ENCODE measurements at places on chromosomes 6 and 20. TPM values are rescaled to one million over a fixed set of nuclear protein-coding genes. Genes with fewer than 3 reads are reported as not detected.

Gene CRYBG1
- 20.8 TPM for total RNA-seq

Gene VWA7
- total RNA-seq = 1.6 TPM

DNA sequence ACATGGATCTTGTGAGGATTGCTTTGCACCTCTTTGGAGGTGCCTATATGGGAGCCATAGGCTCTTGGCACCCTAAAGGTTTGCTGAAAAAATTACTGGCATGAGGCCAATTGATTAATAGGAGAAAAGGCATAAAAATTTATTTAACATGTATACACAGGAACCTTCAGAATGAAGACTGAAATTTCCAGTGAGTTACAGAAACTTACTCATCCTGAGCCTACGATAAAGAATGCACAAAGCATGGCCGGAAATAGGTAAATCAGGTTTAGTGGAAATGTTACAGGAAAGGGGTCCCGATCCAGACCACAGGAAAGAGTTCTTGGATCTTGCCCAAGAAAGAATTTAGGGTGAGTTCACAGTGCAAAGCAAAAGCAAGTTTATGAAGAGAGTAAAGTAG, 625.3 kb downstream of the MMUT start:
- H3K4me1 ChIP-seq = no peaks in the 10 kb centered on the region
- H3K4me3 ChIP-seq = no peak overlapping the region
- no peaks in the 10 kb centered on the region for H3K36me3 ChIP-seq

DNA sequence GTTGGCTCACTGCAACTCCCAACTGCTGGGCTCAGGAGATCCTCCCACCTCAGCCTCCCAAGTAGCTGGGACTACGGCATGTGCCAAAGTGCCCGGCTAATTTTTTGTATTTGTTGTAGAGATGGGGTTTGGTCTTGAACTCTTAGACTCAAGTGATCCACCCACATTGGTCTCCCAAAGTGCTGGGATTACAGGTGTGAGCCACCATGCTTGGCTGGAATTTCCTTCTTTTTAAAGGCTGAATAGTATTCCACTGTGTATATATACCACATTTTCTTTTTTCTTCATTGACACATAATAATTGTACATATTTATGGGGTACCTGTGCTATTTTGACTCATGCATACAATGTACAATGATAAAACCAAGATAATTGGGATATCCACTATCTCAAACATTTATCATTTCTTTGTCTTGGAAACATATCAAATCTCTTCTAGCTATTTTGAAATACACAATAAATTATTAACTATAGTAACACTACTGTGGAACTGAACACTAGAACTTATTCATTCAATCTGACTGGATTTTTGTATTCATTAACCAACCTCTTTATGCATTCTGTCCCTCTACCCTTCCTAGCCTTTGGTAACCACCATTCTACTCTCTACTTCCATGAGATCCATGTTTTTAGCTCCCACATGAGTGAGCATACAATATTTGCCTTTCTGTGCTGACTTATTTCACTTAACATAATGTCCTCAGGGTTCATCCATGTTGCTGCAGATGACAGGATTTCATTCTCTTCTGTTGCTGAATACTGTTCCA, 7.8 kb downstream of the MDC1 start:
- H3K27ac ChIP-seq = no peak overlapping the region
- peaks cover 15% of the 10 kb centered on the region for H3K4me1 ChIP-seq
- DNase-seq = no peak
- H3K36me3 ChIP-seq = peaks cover 72% of the 10 kb centered on the region
- no peaks in the 10 kb centered on the region for H3K27me3 ChIP-seq
- no peak overlapping the region for H3K4me3 ChIP-seq

DNA sequence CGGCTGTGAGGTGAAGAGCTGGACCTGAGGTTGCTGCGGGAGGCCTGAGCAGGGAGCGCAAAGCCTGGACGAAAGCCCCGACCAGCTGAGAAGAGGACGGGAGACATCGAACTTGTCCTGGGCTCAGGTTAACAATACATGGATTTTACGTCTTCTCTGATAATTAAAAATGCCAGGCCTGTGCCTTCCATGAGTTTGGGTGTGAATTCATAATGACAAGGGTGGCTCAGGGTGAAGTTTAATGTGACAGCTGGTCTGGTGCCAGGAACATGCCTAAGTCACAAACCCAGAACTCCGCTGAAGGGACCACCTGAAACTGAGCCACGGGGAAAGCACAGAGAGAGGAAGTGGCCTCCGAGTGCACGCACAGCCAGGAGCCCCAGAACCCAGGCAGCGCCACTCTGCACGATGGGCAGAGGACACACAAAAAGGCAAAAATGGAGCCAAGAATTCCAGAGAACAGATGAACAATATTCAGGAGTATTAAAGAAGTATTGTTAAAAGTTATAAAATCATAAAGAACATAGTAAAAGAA, 150.1 kb upstream of the RPS6KA2 start:
- no peak overlapping the region for H3K4me3 ChIP-seq
- no peaks in the 10 kb centered on the region for H3K4me1 ChIP-seq
- DNase-seq = no peak
- H3K27me3 ChIP-seq = peaks cover 5% of the 10 kb centered on the region
- no peaks in the 10 kb centered on the region for H3K36me3 ChIP-seq

- H3K4me3 ChIP-seq = no peak overlapping the region
- no peak overlapping the region for H3K27ac ChIP-seq
- peaks cover 8% of the 10 kb centered on the region for H3K27me3 ChIP-seq
- no peak for DNase-seq
Observed at GRCh38 chr20:61203320-61203719, 48.7 kb upstream of the CDH4 start.

DNA sequence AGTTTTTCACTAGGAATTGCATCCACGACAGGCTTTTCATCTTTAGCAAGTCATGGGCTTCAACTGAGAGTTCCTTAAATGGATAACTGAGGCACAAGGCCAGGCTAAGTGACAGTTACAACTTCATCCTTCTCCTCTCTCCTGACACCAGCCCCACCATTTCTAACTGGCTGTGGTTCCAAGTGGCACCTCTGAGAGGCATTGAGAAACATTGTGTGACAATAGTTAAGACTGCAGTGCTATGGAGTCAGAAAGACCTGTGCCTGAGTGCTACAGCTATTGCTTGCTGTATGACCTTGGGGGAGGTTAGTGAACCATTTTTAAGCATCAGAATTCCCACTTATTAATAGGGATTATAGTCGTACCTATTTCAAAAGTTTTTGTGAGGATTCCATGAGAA, 26.2 kb upstream of the MLIP start:
- peaks cover 1% of the 10 kb centered on the region for H3K27me3 ChIP-seq
- H3K4me1 ChIP-seq = no peaks in the 10 kb centered on the region
- no peak overlapping the region for H3K4me3 ChIP-seq
- H3K27ac ChIP-seq = no peak overlapping the region
- no peak for DNase-seq

- H3K36me3 ChIP-seq = no peaks in the 10 kb centered on the region
- peak overlapping the region; percentile 47 for H3K4me3 ChIP-seq
- peak; percentile 45 for DNase-seq
Observed at GRCh38 chr6:2448826-2449571, 203.6 kb upstream of the GMDS start.

GRCh38 chr20:46433051-46433450, 26.6 kb upstream of the ELMO2 start:
- H3K4me3 ChIP-seq = no peak overlapping the region
- no peak overlapping the region for H3K27ac ChIP-seq
- H3K27me3 ChIP-seq = peaks cover 22% of the 10 kb centered on the region
- no peaks in the 10 kb centered on the region for H3K36me3 ChIP-seq
- H3K4me1 ChIP-seq = no peaks in the 10 kb centered on the region

DNA sequence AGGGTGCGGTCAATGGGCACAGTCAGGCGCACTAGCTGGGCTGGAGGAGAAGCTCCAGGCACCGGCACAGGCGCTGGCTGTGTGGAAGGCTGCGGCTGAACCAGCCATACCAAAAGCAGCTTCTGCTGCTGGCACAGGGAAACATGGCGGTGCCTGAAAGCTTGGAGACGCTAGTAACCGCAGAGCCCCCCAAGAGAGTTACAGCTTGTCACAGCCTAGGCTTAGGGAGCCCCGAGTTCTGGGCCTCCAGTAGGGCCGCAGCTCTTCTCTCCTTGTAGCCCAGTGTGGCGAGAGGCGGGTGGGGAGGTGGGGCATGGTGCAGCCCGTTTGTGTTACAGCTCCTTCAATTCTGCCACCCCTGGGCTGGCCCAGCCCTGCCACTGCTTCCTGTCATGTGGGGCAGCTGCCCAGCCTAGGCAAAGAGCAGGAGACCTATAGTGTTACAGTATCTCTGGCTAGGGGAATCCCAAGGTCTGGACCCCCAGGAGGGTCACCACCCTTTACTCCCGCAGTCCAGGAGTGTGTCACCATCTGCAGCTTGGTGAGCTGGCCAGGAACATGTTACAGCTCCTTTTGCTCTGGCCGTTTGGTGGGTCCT, 58.6 kb upstream of the MANEA start:
- no peak overlapping the region for H3K4me3 ChIP-seq
- no peaks in the 10 kb centered on the region for H3K27me3 ChIP-seq
- DNase-seq = no peak
- H3K27ac ChIP-seq = no peak overlapping the region

GRCh38 chr20:3572151-3572550, 91.0 kb downstream of the GFRA4 start:
- no peaks in the 10 kb centered on the region for H3K27me3 ChIP-seq
- no peak for DNase-seq
- peaks cover 16% of the 10 kb centered on the region for H3K36me3 ChIP-seq
- H3K27ac ChIP-seq = no peak overlapping the region

DNA sequence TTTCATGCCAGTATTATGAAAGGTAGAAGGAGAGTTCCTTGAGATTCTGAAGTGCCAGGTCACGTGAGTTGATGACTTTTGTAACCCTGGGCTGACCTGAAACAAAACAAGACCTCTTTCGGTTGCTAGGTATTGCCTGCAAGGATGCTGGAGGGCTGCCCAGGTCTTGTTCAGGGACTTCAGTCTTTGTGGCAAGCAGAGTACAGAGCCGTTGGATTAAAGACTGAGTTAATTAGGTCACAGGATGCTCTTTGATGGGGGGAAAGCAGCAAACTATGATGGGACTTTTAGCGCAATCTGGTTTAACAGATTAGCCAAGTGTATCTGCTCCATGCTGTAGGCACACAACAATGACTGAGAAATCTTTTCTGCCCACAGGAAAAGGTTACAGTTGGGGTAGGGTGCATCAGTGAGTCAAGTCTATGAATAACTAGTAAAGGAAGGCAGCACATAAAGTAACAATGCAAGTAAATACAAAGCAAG, 12.8 kb upstream of the ELOVL5 start:
- peak overlapping the region; percentile 21 for H3K4me3 ChIP-seq
- DNase-seq = peak; percentile 77
- H3K27ac ChIP-seq = peak overlapping the region; percentile 81
- peaks cover 4% of the 10 kb centered on the region for H3K36me3 ChIP-seq

DNA sequence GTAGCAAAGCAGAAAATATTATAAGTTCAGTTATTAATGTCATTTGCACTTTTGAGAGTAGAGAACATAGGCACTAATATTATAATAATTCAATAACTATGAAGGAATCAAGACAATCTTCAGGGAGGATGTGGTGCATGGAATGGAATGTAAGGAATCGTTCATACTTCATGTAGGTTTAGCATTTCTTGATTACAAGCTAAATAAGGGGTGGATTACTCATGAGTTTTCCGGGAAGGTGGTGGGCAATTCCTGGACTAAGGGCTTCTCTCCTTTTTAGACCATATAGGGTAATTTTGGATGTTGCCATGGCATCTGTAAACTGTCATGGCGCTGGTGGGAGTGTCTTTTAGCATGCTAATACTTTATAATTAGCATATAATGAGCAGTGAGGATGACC, 9.1 kb upstream of the BTNL2 start:
- H3K4me3 ChIP-seq = no peak overlapping the region
- H3K27ac ChIP-seq = no peak overlapping the region
- H3K4me1 ChIP-seq = no peaks in the 10 kb centered on the region
- no peaks in the 10 kb centered on the region for H3K36me3 ChIP-seq

DNA sequence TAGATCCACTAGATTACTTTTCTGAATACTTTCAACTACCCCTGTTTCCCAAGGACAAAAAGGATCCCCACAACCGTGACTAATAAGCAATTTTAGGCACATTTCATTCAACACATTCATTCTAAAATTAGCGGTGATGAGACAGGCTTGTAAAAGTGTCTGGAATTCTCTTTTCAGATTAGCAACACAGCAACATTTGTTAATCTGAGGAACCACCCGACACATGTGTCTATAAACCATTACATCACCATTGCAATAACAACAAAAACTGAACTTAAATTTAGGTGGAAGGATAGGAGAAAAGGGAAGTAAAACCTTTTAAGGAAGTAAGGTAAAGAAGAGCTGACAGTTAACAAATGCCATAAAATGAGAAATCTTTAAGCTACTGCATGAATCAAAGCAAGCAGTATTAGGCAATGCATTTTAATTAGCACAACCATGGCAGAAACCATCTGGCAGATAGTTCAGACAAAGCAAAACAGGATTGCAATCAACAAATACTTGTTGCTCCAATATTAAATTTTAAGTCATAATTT, 49.1 kb downstream of the MAP3K7 start:
- H3K27ac ChIP-seq = no peak overlapping the region
- H3K36me3 ChIP-seq = peaks cover 15% of the 10 kb centered on the region
- no peak overlapping the region for H3K4me3 ChIP-seq
- no peaks in the 10 kb centered on the region for H3K27me3 ChIP-seq
- peaks cover 12% of the 10 kb centered on the region for H3K4me1 ChIP-seq

- H3K4me1 ChIP-seq = no peaks in the 10 kb centered on the region
- no peaks in the 10 kb centered on the region for H3K27me3 ChIP-seq
- H3K27ac ChIP-seq = no peak overlapping the region
- H3K36me3 ChIP-seq = peaks cover 11% of the 10 kb centered on the region
- no peak for DNase-seq
Observed at GRCh38 chr6:36160147-36160760, 29.9 kb downstream of the MAPK13 start.

Data from activated CD8-positive, alpha-beta T cell treated with anti-CD3 and anti-CD28 coated beads for 36 hours (primary cell).